ENCODE measurements at places on chromosomes 7 and 10. TPM values are rescaled to one million over a fixed set of nuclear protein-coding genes. Genes with fewer than 3 reads are reported as not detected.
A peak's percentile ranks its signal among the peaks of the same experiment; 100 is the strongest.

The ZCCHC24 gene
- total RNA-seq, result 45.6 TPM

- H3K4me1 ChIP-seq, result no peaks in the 10 kb centered on the region
- peaks cover 40% of the 10 kb centered on the region for H3K27me3 ChIP-seq
- no peaks in the 10 kb centered on the region for H3K36me3 ChIP-seq
Measured at GRCh38 chr7:27109466-27110185, 7.1 kb upstream of the HOXA2 start.

DNA sequence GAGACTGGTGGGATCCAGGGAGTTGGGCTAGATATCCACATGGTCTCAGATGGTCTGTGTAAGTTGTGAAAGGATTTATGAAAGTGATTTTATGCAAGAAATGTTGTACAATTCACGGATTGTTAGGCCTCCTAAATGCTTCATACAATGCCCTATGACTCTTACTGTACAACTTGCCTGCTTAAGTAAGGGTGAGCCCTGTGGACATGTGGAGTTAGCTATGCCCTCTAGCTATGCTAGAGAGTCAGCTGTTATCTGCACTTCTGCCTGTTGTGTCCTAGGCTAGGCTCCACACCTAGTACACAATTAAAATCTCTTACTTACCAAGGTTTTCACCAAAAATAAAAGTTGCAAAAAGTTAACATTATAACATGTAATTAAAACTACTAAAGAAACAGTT lies 1.7 kb upstream of the CFAP43 start:
- H3K27ac ChIP-seq, result no peak overlapping the region
- H3K4me3 ChIP-seq, result no peak overlapping the region
- H3K4me1 ChIP-seq, result no peaks in the 10 kb centered on the region
- DNase-seq, result no peak
- no peaks in the 10 kb centered on the region for H3K27me3 ChIP-seq

DNA sequence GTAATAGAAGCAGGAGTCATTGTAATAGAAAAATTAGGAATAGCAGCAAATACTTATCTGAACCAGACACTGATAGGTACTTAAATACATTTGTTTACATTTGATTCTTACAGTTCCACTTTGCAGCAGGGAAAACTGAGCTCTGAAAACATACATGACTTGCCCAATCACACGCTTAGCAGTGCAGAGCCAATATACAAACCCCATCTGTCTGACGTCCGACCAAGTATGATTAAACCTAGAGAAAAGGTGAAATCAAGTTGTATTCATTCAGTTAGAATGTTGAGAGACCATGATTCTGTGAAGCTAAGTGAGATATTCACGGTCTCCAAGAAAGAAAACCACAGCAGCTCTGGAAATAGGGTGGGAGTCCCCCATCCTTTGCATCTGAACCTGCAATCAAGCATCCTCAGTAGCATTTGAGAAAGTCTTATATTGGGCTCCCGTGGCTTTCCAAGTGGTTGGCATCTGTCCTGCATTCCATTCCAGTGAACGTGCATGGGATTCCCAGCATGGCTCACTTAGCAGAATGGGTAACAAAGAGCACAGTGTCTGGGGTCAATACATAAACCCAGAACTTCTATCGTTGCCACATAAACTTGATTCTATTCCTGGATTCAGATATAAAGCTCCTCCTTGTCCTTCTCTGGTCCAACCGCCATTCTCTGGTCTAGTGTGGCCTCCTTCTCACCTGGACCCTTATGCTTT lies 148.7 kb upstream of the RSU1 start:
- H3K4me1 ChIP-seq, result peaks cover 27% of the 10 kb centered on the region
- H3K27ac ChIP-seq, result no peak overlapping the region
- no peaks in the 10 kb centered on the region for H3K36me3 ChIP-seq
- H3K27me3 ChIP-seq, result no peaks in the 10 kb centered on the region

GRCh38 chr10:132974886-132975830 lies 32.8 kb upstream of the CFAP46 start:
- no peaks in the 10 kb centered on the region for H3K4me1 ChIP-seq
- H3K36me3 ChIP-seq, result no peaks in the 10 kb centered on the region

DNA sequence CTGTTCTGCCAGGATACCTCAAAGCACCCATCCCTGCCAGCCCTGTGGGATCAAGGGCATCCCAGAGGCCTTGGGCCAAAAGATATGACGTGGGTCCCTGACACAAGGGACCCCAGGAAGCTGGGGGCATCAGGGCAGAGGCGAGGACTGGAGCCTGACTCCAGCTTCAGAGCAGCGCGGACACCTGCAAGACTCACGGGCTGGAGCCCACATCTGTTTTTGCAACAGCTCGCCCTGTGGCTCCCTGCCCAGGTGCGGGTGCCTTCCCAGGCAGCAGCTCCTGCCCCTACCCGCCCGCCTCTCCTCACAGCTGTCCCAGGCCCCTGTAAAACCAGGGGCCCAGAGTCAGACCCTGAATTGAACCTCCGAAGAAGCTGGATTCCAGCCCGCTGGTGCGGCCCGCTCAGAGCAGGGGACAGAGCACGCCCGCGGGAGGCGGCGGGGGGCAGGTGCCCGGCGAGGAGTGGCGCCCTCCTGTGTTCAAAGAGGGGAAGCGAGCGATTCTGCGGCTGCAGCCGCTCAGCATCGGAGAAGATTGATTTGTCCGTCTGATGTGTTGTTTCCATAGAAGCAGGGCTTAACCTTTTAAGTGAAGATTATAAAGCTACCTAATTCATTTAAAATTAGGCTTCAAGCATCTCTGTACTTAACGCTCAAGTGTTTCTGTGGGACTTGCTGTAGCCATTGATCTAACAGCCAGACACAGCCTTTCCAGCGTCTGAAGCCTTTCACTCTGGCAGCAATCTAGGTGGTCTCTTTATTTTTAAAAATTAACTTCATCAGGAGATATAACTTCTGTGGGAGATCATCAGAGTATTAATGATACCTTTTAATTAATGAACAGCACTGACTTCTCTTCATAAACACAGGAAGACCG lies 88.4 kb downstream of the BEND7 start:
- H3K4me3 ChIP-seq, result peak overlapping the region; percentile 19
- no peak overlapping the region for H3K27ac ChIP-seq
- peaks cover 13% of the 10 kb centered on the region for H3K4me1 ChIP-seq
- DNase-seq, result peak; percentile 63
- H3K27me3 ChIP-seq, result no peaks in the 10 kb centered on the region

The NXPH1 gene
- total RNA-seq, result not detected

DNA sequence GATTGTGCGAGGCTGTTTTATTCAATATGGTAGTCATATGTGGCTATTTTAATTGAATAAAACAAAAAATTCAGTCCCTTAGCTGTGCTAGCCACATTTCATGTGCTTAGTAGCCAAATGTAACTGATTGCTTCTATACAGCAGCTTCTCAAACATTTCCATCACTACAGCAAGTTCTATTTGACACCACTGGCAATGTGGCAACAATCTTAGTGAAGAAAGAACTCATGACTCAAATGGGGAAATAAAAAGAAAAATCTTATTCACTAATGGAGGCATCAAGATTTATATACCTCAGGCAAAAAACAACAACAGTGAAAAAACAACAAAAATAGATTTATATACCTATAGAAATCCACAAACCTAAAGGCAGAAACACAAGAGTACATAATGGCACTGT lies 17.9 kb downstream of the SEM1 start:
- no peak for DNase-seq
- H3K36me3 ChIP-seq, result peaks cover 5% of the 10 kb centered on the region
- no peaks in the 10 kb centered on the region for H3K27me3 ChIP-seq
- peaks cover 36% of the 10 kb centered on the region for H3K4me1 ChIP-seq

DNA sequence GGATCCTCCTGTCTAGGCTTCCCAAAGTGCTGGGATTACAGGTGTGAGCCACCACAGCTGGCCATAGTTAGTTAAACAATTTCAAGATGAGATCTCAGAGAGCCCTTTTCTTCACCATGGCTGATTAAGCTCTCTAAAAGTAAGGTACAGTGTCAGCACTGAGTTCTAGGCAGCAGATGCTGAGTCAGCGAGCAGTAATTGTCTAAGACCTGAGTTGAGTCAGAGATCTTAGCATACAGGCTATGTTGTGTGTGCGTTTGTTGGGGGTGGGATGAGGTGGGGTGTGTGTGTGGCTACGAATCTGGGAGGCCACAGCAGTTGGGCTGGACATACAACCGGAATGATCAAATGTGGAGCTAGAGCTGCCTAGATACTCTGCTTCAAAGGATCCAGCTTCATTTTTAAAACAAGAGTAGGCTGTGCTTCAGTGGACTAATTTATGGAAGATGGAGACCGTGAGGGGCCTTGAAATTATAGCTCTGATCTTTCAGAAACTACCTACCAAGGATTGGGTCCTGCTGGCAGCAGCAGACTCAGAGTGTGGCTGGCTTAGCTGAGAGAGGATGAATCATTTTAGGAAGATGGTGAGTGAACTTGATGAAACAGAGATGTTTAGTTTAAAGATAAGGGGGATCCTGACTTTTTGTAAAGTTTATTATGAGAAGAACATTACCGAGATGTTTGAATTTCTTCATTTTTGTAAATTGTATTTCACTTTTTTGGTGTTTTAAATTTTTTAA lies 17.5 kb upstream of the MTPN start:
- H3K4me3 ChIP-seq, result no peak overlapping the region
- H3K27ac ChIP-seq, result no peak overlapping the region
- no peak for DNase-seq
- H3K4me1 ChIP-seq, result no peaks in the 10 kb centered on the region
- no peaks in the 10 kb centered on the region for H3K27me3 ChIP-seq
- H3K36me3 ChIP-seq, result no peaks in the 10 kb centered on the region

DNA sequence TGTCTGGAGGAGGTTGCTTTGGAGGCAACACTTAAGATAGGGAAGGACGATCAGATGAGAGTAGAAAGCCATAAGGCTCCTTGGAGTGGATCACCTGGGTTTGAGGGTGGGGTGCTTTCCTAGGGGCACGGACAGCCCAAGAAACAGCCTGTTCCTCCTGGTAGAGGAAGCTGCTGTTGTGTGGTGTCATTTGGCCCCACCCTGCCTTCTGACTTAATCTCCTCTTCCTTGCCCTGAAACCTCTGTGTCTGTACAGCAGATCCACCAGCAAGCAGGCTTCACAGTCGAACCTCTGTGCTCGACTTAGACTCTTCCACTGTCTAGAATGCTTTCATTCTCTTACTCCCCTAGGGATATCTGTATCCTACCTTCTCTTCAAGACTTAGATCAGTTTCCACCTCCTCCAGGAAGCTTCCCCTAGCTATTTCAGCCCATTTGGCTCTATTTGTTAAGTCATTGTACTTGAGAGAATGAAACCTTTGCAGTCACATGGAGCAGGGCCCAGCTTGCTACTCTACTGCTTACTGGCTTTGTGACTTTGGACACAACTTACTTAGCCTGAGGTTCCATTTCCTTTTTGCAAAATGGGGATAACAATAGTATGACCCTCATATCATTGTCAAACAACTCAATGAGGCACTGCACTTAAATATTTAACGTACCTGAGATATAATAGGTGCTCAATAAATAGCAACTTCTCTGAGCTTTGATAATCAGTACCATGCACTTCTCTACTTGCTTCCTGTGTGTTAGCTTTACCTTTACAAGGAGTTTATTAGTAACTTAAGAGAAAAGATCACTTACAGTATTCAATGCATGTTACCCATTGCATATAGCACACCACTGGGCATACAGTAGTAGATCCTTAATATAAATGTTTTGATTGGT lies 5.0 kb downstream of the MXI1 start:
- H3K4me1 ChIP-seq, result peaks cover 50% of the 10 kb centered on the region
- DNase-seq, result no peak
- peak overlapping the region; percentile 77 for H3K4me3 ChIP-seq
- H3K27ac ChIP-seq, result peak overlapping the region; percentile 99
- no peaks in the 10 kb centered on the region for H3K36me3 ChIP-seq

GRCh38 chr10:96833220-96834001 lies 1.3 kb downstream of the LCOR start:
- H3K27ac ChIP-seq, result peak overlapping the region; percentile 97
- no peaks in the 10 kb centered on the region for H3K36me3 ChIP-seq
- H3K4me3 ChIP-seq, result peak overlapping the region; percentile 74
- H3K27me3 ChIP-seq, result no peaks in the 10 kb centered on the region
- DNase-seq, result no peak

DNA sequence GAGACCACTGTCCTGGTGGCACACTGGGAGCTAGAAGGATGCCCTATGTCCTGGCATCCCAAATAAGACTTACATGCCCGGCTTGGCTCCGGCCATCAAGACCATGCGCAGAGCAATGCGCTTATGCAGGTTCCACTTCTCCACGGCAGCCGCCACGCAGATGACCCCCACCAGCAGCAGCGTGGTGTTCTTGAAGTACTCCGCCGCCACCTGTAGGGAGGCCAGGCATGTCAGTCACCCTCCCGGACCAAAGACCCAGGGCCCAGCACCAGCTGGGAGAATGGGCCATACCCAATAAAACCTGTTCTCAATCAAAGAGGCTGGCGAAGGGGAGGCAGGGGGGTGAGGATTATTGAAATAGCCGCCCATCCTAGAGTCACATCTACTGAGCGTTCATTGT lies 19.9 kb downstream of the SLC13A4 start:
- no peak overlapping the region for H3K4me3 ChIP-seq
- no peak overlapping the region for H3K27ac ChIP-seq
- H3K36me3 ChIP-seq, result no peaks in the 10 kb centered on the region
- no peak for DNase-seq
- no peaks in the 10 kb centered on the region for H3K27me3 ChIP-seq
- H3K4me1 ChIP-seq, result peaks cover 13% of the 10 kb centered on the region

- no peak overlapping the region for H3K27ac ChIP-seq
- H3K4me1 ChIP-seq, result no peaks in the 10 kb centered on the region
- no peaks in the 10 kb centered on the region for H3K27me3 ChIP-seq
- no peak overlapping the region for H3K4me3 ChIP-seq
- DNase-seq, result no peak
Measured at GRCh38 chr10:118370499-118370898, 28.4 kb upstream of the FAM204A start.

- DNase-seq, result no peak
- H3K27ac ChIP-seq, result no peak overlapping the region
- H3K27me3 ChIP-seq, result no peaks in the 10 kb centered on the region
- H3K4me1 ChIP-seq, result no peaks in the 10 kb centered on the region
- H3K4me3 ChIP-seq, result no peak overlapping the region
- no peaks in the 10 kb centered on the region for H3K36me3 ChIP-seq
Measured at GRCh38 chr10:83769281-83769820, 370.0 kb upstream of the GHITM start.

DNA sequence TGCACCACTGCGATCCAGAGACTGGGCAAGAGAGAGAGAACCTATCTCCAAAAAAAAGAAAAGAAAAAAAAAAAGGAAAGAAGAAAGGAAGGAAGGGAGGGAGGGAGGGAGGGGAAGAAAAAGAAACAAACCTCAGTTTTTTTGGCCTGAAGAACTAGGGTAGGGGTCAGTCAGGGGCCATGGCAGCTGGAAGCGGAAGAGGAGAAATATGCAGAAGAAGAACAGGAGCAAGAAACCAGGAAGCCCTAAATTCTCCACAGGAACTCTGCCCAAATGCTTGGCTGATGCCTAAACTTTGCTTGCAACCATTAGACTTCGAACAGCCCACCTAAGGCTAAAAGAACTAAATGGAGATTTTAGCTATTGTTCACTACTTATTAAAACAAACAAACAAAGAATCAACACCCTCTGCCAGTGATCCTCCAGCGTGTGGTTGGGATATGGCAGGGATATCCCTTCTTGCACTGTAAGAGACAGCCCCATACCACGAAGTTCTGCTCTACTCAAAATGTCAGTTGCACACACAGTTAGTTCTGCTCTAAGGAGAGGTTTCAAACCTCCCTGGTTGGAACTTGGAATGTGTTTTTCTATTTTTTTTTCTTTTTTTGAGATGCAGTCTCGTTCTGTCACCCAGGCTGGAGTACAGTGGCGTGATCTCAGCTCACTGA lies 139.5 kb downstream of the FAM107B start:
- H3K27ac ChIP-seq, result no peak overlapping the region
- no peaks in the 10 kb centered on the region for H3K36me3 ChIP-seq
- H3K4me3 ChIP-seq, result no peak overlapping the region
- DNase-seq, result no peak
- no peaks in the 10 kb centered on the region for H3K4me1 ChIP-seq

GRCh38 chr7:25978466-25978865 lies 173.5 kb upstream of the NFE2L3 start:
- no peaks in the 10 kb centered on the region for H3K36me3 ChIP-seq
- no peaks in the 10 kb centered on the region for H3K4me1 ChIP-seq
- no peak overlapping the region for H3K27ac ChIP-seq

All from right atrium auricular region (tissue), 2 donors.